CD4-positive, alpha-beta T cell treated with Interleukin-4 for 4 hours (primary cell): ENCODE measurements at places on chromosomes 4 and X.

DNA sequence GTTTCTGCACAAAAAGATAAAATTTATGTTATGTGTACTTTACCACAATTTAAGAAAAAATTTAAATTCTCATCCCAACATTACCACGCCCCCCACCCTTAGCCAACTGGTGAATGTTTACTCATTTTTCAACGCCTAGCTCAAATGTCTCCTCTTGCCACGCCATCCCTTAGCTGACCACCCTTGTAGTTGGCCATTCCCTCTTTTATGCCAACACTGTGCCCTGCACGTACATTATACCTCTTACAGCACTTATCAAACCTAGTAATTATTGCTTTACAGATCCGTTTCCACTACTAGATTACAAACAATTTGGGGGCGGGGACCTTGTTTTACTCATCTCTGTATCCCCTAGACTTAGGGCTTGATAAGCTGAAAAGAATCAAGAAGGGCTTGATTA is 644 bp downstream of the ERCC6L start:
- no peak for DNase-seq

DNA sequence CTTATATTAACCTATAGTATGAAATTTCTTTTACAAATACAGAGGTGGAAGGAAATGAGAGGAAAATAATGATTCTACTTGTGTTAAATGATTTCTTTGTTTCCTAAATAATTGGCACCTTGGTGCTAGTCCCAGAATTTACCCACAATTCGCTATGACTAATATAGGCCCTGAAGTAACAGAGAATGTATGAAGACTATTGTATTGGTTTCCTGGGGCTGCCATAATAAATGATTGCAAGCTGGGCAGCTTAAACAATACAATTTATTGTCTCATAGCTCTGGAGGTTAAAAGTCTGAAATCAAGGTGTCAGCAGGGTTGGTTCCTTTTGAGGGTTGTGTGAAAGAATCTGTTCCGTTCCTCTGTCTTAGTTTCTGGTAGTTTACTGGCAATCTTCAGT is 74.8 kb upstream of the GPRIN3 start:
- no peak for DNase-seq

GRCh38 chr4:147969573-147970385 is 237.9 kb downstream of the ARHGAP10 start:
- no peak for DNase-seq

GRCh38 chr4:87018753-87019152 is 83.9 kb downstream of the AFF1 start:
- no peak for DNase-seq

DNA sequence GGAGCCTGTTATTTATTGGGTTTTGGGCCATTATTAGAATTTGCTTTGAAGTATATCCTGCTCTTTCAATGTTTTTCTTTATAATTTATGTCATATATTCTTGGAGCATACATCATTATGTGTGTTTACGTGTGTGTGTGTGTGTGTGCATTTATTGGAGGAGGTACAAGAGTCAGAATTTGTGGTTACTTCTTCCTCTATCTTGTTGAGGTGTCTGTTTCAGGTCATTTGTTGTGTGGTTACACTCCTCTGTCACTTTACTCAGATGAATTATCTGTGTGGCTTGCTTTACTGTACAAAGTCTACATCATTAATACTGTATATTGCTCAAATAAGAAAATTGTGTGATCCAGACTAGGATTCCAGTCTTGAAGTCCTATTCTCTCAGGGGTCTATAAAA is 1957.4 kb upstream of the TENM3 start:
- no peak for DNase-seq

GRCh38 chrX:25968920-25969319 is 169.2 kb upstream of the MAGEB18 start:
- DNase-seq = no peak

- DNase-seq = no peak
Measured at GRCh38 chr4:26619784-26620183, 35.9 kb downstream of the TBC1D19 start.

- DNase-seq = no peak
Measured at GRCh38 chrX:97389761-97390192, 506.1 kb downstream of the RPA4 start.

- no peak for DNase-seq
Measured at GRCh38 chrX:85115252-85115651, 111.6 kb downstream of the APOOL start.

DNA sequence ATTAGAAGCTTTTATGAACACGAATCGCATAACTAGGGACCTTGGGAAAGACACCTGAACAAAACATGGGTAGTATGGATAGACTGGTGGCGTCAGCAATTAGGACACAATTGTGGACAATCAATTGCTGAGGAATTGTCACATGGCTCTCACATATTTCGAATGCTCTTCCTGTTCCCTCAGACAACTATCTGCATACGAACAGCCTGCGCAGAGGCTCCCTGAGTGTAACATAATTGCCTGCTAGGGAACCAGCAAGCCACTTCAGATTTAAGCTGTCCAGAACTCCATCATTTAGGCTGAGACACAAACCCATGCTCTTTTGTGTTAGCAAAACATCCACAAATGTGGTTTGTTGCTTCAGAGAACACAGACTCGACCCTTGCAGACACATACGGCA is 160.8 kb downstream of the MGST2 start:
- no peak for DNase-seq

- peak; percentile 52 for DNase-seq
Measured at GRCh38 chr4:42654631-42655268, 2.2 kb downstream of the ATP8A1 start.

GRCh38 chr4:122899682-122900081 is 22.7 kb downstream of the NUDT6 start:
- DNase-seq = no peak

- no peak for DNase-seq
Measured at GRCh38 chr4:41678951-41679350, 69.6 kb downstream of the PHOX2B start.

DNA sequence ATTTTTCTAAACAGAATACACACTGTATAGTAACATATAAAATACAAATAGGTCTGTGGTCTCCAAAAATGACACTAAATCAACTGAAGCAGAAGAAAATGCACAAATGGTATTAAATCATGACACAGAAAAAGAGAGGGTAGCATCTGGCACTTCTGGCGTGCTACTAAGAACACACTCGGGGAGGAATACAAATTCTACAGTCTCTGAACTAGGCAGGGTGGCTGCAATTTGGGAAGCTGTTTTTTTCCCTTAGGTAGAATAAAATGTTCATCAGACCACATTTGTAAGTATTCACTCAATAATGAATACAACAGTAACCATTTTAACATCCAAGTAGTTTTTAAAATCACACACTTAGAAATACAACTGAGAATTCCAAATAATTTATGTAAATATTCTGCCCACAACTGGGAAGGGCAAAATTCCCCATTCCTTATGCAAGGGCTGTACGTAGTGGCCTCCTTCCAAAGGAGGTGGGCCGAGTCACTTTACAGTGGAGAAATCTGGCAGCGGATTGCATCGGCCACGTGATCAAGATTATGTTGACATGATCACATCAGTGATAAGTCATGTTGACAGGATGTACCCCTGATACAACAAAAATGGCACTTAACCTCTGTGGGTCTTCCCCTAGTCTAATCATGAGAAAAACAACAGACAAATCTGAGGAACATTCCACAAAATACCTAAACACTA is 101.1 kb downstream of the TSPAN5 start:
- no peak for DNase-seq

DNA sequence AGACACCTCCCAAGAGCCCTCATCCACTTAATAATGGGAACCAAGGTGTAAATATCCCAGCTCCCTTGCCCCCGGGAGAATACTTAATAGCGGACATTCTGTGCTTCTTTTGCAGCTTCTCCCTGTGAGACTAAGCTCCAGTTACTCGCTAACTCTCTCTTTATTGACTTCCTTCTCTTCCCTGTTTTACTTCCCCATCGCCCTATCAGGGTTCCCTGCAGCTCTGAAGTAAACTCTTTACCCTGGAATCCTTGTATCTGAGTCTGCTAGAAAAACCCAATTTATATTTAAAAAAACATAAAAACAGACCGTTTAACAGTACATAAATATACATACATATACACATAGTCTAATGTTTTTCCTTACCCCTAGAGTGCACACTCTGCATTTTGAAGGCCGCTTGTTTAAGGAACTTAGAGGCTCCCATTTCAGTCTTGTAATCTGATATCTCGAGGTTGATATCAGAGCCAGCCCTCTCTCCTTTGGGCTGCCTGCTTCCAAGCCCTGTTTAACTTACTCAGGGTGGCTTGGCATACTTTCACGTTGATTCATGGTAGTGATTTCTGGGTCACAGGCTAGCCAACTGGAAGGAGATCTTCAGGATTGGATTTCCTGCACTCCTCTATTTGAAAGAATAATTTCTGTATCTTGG is 177.4 kb upstream of the SCML1 start:
- DNase-seq = no peak

DNA sequence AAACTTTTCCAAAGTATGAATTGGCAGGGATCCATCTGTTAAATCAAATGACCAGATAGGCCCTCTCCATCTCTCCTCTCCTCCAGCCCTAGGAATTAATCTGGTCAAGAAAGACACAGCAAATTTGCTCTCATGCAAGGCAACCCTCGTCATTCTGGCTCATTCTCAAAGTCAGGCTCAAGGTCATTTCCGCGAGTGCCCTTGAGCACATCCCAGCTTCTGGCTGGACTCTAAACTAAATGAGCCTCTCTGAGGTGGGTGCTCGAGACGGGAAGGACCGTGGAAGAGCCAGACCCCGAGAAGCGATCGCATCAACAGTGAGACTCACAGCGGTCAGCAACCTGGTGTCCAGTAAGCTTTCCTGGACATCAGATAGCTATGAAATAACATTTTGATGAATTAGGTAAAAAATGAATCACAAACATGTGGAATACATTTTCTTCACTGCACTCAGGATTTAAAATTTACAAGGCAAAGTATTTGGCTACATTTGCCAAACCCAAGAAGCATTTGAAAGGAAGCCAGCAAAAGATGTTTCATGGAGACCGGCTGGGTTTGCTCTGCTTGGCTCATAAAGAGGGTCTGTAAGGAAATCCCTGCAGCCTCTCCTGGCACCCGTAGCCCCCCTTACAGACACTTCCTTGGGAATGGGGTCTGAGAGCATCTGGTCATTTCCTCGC is 121.0 kb downstream of the ENPP6 start:
- DNase-seq = no peak

GRCh38 chr4:164536814-164537213 is 217.1 kb upstream of the SMIM31 start:
- no peak for DNase-seq

DNA sequence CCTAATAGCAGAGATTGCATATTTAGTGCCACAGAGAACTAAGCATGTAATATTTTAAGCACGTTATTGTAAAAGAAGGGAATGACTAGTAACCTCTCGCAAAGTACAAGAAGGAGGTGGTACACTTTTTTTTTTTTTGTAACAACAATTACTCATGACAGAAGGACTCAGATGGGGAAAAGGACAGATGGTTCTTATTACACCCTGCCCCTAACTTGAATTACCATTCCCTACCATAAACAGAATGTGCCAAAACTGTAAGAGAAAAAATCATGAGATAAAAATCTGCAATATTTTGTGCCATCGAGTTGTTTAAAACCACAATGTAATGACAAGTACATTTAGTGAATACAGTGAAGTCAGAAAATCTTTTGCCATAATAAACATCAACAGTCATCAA is 33.0 kb upstream of the RAPGEF2 start:
- no peak for DNase-seq

- no peak for DNase-seq
Measured at GRCh38 chr4:164531336-164531735, 222.6 kb upstream of the SMIM31 start.

GRCh38 chrX:5775846-5776430 is 452.7 kb downstream of the NLGN4X start:
- DNase-seq = no peak

GRCh38 chrX:13414006-13414647 is 94.3 kb upstream of the ATXN3L start:
- DNase-seq = no peak

GRCh38 chr4:168864821-168865541 is 145.1 kb downstream of the CBR4 start:
- no peak for DNase-seq

GRCh38 chrX:14243823-14244222 is 214.1 kb upstream of the GEMIN8 start:
- DNase-seq = no peak

DNA sequence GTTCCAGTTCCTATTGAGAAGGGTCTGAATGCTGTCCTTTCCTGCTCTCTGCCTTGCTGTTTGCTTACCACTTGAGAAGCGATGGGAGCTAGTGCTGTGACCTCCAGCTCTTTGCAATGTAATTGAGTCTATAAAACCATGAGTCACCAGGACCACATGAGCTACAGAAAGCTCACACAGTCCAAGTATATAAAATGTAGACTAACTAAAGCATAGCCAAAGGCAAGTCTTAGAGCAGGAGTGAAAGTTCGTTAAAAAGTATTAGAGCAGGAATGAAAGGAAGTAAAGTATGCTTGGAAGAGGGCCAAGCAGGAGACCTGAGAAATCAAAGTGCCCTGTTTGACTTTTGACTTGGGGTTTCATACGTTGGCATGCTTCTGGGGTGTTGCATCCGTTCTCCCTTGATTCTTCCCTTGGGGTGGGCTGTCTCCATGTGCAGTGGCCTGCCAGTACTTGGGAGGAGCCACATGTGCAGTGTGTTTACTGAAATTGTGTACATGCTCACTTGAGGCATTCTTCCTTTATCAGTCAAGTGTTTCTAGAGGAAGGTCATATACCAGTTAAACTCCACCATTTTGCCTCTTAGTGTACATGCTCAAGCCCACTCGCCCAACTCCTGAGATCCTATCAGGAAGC is 71.3 kb upstream of the KIT start:
- DNase-seq = no peak

- DNase-seq = no peak
Measured at GRCh38 chr4:159042097-159042605, 60.7 kb upstream of the RAPGEF2 start.

GRCh38 chrX:68061206-68061535 is 372.1 kb downstream of the OPHN1 start:
- no peak for DNase-seq

DNA sequence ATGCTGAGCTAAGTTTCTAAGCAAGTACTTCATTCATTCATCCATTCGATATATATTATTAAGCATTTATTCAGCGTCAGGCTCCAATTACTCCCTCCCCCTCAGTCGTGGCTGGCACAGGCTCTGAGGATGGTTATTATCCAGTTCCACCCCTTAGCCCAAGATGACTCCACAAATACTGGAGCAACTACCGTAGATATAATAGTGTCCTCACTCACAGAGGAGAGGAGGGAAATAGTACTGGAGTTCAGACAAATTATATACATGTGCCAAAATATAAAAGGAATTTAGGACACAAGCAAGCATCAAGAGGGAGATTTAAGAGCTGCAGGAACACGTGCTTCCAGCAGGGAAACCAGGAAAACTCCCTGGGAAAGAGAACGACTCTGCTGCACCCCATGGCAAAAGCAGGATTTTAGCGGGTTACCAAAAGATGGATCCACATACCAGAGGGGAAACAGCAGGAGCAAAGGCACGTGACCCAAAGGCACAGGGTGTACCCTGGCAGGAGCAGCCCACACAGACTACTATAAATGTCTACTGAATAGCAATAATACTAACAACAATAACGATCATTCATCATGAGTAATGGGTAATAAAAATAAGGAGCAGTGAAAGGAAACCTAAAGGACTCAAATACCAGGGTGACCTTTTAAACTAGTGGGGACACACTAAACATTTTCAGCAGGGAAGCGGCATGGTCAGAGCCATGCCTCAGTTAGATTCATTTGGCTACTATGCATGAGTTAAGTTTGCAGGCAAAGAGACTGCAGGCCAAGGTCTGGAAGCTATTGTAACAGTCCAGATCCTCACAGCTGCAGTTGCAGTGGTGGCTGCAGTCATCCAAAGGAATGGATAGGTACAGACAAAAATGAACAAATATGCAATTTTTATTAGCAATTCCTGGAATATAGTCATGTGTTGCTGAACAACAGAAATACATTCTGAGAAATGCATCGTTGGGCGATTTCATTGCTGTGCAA is 153.7 kb downstream of the APBB2 start:
- no peak for DNase-seq
